ENCODE measurements at places on chromosomes 5 and 9. TPM values are rescaled to one million over a fixed set of nuclear protein-coding genes. Genes with fewer than 3 reads are reported as not detected.

Gene PCDHB6
- total RNA-seq, result not detected

DNA sequence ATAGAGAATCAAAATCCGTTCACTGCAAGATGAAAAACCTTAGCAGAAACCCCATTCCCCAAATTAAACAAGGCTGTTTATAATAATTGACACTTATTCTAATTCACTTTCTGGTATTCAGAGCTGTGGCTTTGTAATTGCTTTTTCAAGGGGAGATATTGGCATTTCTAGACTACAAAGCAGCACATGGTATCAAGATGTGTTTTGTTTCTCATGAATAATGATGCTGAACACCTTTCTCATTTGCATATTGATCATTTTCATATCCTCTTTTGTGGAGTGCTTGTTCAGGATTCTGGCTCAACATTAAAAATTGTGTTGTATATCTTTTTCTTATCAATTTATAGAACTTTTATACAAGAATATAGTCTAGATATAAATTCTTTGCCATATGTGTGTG, 22.4 kb upstream of the ANKRD55 start:
- DNase-seq, result no peak

GRCh38 chr5:31663519-31663918, 24.6 kb downstream of the PDZD2 start:
- no peak for DNase-seq

Gene PARP8
- 200 TPM for total RNA-seq

Gene DND1
- 1.6 TPM for total RNA-seq

Gene RAI14
- total RNA-seq, result not detected

- DNase-seq, result no peak
Observed at GRCh38 chr5:123486951-123487655, 24.9 kb upstream of the CSNK1G3 start.

- no peak for DNase-seq
Observed at GRCh38 chr5:181170237-181170825, 22.9 kb downstream of the OR2V2 start.

Gene ADCY2
- total RNA-seq, result not detected

GRCh38 chr9:109918339-109919163, 138.6 kb downstream of the PALM2AKAP2 start:
- no peak for DNase-seq

DNA sequence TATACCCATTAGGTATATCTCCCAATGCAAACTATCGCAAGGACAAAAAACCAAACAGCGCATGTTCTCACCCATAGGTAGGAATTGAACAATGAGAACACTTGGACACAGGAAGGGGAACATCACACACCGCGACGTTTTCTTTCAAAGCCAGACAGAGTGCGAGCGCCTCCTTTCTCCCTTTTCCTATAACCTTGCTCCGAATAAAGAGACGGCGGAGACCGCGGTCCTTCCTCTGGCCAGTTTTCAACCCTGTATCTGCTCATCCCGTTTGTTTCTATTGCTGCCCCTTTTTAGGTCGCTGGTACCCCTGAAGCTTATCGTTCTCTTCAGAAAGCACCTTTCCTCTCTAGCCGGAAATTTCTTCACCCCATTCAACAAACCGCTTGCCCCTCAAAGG, 1.3 kb downstream of the LVRN start:
- no peak for DNase-seq

- no peak for DNase-seq
Observed at GRCh38 chr5:30540150-30540549, 653.3 kb upstream of the CDH6 start.

DNA sequence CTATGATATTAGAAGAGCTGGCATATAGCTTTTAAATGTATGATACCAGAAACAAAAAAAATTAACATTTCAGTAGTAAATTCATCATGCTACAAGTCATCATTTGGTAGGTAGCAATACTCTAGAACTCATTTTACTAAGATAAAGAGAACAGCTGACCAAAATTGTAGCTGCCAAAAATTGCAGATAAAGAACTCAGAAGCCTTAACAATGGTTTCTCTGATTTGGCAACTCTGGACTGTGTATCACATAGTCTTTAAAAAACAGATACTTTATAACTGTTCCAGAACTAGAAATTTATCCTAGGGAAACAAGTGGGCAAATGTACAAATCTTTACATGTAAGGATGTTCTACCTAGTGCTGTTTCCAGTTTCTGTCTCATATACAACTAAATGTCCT, 33.9 kb downstream of the ZFR start:
- no peak for DNase-seq

GRCh38 chr9:13967011-13967410, 346.9 kb downstream of the NFIB start:
- DNase-seq, result no peak

Gene RFX3
- 17.6 TPM for total RNA-seq

Gene GRIN1
- total RNA-seq, result not detected

Gene ZFP2
- total RNA-seq, result 0.36 TPM

DNA sequence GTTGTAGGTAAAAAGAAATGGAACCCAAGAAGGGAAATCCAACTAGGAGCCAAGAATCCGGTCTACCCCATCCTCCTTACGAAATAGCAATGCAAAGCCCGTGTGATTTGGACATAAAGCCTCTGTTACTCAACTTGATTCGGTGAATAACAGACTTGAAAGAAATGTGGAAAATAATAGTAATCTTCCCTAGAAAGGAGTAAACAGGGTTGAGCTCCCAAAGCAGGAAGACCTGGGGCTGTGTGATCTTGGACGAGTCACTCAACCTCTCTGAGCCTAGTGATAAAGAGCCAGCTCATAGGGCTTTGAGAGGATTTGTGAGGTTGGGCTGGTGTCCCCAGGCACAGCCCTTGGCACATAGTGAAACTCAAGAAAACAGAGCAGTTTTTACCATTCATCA, 42.7 kb upstream of the IL17B start:
- no peak for DNase-seq

Gene FGF10
- not detected for total RNA-seq

GRCh38 chr9:81596679-81597418, 92.5 kb downstream of the TLE1 start:
- no peak for DNase-seq

DNA sequence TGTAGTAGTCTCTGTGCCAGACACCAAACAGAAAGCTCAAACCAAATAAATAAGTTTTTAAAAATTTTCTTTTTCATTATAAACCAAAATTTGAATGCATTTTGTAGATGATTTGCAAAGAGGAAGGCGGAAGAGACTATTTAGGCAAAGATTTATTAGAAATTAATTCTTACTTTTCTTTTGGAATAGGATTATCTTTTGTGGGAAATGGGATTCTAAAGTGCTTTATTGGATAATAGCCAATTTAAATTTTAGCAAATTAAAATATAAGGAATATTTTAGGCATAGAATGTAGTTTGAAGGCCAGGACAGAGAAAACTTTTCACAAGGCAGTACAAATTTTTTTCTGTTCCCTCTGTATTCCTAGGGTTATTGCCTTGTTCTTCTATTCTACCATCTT, 311.4 kb upstream of the ITGA1 start:
- DNase-seq, result no peak

GRCh38 chr5:55003432-55004065, 18.2 kb upstream of the ESM1 start:
- DNase-seq, result no peak

DNA sequence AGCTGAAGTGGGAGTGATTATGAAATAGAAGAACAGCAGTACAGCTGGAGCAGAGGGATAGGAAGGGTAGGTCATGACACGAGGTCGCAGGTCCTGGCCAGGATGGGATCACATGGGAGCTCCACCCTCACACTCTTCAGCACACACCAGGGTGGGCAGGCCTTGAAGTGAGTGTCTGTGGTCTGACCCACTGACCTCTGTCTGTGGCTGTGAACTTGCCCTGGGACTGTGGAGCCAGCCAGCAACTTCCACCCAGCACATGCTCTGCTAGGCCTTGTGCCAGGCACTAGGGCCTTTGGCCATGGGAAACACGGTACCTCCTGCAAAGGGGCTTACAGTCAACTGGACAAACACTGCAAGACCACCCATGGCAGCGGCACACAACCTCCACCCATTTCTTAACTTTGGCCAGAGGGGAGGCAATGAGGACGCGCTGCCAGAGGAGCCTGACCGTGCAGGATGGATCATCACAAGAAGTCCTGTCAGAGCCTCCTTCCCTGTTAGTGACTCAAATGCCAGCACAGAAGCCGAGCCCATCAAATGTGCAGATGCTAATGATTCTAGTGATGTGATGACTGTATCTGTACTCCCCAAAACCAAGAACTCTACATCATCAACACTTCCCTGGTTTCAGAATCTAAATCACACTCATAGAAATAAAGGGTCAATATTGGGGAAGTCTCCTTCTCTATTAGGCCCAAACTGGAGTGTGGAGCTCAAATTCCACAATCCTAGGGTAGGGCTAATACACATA, 113.6 kb downstream of the DPYSL3 start:
- DNase-seq, result no peak

DNA sequence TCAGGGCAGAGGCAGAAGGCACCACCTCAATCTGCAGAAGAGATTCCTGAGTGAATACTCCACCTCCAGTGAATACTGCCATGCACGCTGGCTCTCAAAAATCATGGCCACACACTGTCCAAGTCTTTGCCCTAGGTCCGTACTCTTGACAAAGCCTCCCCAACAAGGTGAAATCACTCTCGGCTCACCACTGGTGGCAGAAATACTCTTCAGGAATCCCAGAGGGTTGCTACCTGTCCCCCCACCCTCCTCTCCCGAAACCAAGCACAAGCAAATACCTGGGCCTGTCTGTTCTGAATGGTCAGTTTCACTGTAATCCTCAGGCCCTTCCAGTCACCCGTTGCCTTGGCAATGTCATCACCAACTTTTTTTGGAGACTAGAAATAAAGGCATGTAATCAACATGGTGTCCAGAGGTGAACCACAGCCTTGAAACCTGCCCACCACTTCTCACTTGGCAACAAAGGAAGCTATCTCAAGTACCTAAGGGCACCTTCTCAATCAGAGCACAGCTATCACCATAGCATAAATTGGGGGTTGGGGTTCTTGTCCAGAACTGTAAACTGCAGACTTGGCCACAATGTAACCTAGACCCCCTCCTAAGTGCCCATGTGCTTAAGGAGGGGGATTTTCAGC, 1.8 kb downstream of the RPL12 start:
- DNase-seq, result no peak

Gene PCDH12
- not detected for total RNA-seq

GRCh38 chr5:116806836-116807235, 232.2 kb upstream of the SEMA6A start:
- no peak for DNase-seq

DNA sequence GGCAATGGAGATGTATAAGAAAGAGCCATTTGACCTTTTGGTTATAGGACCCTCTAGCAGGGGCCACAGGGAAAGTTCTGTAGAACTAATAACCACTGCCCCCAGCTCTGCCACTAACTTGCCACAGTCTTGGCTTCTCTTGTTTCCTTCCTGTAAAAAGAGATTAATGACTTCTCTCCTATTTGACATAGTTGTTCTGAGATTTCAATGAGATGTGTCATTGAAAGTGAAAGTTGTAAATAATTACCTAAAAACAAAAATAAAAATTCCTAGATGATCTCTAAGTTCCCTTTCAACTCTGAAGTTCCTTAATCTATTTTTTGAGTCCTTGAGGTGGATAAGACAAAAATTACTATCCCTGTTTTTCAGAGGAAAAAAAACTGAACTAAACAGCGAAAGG, 1.4 kb upstream of the KIF12 start:
- DNase-seq, result no peak

Gene DBH
- 0.39 TPM for total RNA-seq
